ENCODE measurements at places on chromosomes 1 and 21.

DNA sequence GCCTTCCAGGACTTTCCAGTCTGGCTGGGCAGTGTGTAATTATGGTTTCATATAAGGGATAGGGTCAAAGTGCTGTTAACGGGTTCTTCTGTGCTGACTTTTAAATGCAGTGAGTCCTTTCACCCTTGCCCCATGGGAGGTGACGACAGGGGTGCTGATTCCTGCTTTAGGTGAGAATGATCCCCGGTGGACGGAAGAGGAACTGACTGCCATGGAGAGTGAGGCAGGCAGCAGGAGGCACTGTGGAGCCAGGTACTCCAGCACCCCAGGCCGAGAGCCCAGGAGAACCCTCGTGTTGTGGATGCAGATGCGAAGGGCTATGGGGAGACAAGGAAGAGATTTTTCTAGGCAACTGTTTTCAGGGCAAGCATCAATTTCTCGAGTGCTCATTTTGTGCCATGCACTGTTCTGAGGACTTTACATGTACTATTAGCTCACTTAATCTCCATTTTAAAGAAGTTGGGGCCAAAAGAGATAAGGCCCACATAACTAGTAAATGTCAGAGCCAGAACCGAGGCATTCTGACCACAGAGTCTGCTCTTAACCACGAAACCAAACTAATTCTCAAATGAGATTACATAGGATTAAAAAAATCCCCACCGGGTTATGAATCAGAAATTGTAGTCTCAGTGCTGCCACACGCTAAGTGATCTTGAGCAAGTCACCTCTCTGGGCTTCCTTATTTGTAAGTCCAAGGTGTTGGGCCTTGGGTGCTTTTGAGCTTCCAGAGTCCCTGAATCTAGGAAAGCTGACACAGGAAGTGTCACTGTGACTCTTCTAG lies 28.2 kb downstream of the STPG1 start:
- DNase-seq, result no peak

- no peak for DNase-seq
Measured at GRCh38 chr1:169970114-169970513, 76.4 kb upstream of the SCYL3 start.

DNA sequence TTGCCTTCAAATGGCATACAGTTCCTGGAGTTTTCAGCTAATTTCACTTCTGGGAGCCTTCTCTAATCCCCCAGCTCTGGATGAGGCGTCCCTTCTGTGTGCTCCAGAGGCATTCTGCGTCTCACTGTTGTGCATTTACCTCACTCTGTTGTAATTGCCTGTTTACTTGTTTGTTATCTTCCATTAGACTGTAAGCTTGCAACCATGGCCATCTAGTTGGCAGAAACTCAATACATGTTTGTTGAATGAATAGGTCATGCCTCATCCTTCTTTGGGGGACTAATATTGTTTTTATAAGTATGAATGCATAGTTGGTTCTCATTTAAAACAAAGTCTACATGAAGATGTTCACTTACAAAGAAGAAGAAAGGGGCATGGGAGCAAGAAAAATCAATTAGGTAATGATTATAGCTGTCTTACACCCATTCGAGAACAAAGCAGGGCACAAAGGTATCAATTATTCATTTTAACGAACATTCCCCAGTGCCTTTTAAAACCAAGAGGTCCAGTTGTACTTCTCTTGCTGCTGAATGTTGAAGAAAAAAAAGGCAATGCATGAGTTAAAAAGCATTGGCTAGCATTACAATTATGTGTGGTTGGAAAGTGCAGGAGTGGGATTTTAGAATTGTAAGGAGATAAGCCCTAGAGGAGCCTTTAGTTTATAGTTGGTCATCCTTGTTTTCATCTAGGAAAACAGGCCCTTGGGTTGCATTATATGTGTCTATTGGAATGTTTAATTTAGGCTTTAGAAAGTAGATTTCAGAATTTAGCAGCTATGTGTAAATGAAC lies 6.0 kb downstream of the RGL1 start:
- no peak for DNase-seq

GRCh38 chr1:245060684-245061374 lies 94.0 kb upstream of the KIF26B start:
- no peak for DNase-seq

- DNase-seq, result no peak
Measured at GRCh38 chr21:42097860-42098454, 26.8 kb downstream of the UMODL1 start.

- no peak for DNase-seq
Measured at GRCh38 chr21:33023574-33024200, 2.0 kb upstream of the OLIG2 start.

- DNase-seq, result no peak
Measured at GRCh38 chr1:153818876-153819275, 43.7 kb downstream of the SLC27A3 start.

DNA sequence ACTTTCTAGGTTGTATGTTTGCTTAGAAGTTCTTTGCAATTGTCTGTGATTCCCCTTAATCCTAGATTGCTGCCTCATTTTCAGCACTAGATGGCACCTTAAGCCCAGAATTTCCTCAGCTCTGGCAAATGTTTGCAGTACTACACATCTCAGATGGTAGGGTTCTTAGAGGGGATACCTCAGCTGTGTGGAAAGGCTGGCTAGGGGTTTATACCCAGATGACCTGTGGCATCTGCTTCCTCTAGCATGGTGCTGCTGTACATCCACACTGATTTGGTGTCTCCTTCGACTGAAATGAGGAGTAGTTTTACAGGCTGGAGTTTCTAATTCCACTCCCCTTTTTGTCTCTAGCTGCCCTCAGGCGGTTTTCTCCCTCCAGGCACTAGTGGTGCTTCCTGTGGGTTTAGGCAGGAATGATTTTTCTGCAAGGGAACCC lies 23.5 kb downstream of the ASB17 start:
- no peak for DNase-seq

GRCh38 chr1:3706651-3707297 lies 45.5 kb upstream of the CCDC27 start:
- no peak for DNase-seq

- no peak for DNase-seq
Measured at GRCh38 chr21:38306433-38307141, 49.8 kb downstream of the KCNJ15 start.

- DNase-seq, result no peak
Measured at GRCh38 chr21:36321325-36322082, 1.5 kb downstream of the MORC3 start.

GRCh38 chr1:1763657-1764621 lies 14.3 kb downstream of the NADK start:
- no peak for DNase-seq

DNA sequence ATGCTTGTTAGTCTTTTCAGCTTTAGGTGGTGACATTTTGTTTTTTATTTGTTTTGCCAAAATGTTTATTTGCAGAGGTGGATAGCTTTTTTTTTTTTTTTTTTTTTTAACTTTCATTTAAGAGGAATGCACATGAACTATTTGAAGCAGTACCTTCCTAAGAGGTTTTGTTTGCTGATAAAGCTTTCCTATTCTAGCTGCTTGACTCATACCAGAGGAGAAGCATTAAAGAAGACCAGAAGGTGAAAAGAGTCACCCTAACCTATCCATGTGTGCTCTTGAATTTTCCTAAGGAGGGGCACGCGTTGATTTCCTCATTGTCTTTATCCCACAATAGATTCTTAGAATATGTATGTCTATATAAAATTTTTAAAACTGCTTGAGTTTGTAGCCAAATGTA lies 57.7 kb downstream of the PRDM2 start:
- no peak for DNase-seq

- DNase-seq, result no peak
Measured at GRCh38 chr1:35809114-35810095, 1.6 kb downstream of the AGO4 start.

DNA sequence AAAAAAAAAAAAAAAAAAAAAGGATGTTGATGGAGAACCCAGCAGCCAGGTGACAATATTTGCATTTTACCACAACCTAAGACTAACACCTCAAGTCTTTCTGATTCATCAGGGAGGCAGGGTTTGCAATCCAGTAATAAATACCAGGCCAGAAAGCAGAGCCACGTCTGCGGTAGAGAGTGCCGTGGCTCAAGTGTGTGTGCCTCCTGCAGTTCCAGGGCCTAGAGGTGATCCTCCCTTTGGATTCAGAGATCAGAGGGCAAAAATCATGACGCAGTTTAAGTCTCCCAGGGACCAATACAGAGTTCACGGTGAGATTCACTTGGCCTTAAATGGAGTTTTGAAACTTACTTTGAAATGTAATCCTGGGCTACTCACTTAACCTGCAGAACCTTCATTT lies 34.9 kb downstream of the TMCO4 start:
- DNase-seq, result no peak

Data from stimulated activated CD8-positive, alpha-beta memory T cell treated with anti-CD3 and anti-CD28 coated beads, Interleukin-15, amount 100 ng/mL, for 24 hours (primary cell).